A673 (cell line): ENCODE measurements at places on chromosomes 2 and 18. TPM values are rescaled to one million over a fixed set of nuclear protein-coding genes. Genes with fewer than 3 reads are reported as not detected.

GRCh38 chr2:135230150-135230549 lies 178.1 kb downstream of the RAB3GAP1 start:
- no peaks in the 10 kb centered on the region for H3K4me1 ChIP-seq
- no peak for DNase-seq
- H3K27me3 ChIP-seq: no peaks in the 10 kb centered on the region
- H3K4me3 ChIP-seq: no peak overlapping the region

TET3 gene
- total RNA-seq: 26.3 and 28.7 TPM in 2 replicates

DNA sequence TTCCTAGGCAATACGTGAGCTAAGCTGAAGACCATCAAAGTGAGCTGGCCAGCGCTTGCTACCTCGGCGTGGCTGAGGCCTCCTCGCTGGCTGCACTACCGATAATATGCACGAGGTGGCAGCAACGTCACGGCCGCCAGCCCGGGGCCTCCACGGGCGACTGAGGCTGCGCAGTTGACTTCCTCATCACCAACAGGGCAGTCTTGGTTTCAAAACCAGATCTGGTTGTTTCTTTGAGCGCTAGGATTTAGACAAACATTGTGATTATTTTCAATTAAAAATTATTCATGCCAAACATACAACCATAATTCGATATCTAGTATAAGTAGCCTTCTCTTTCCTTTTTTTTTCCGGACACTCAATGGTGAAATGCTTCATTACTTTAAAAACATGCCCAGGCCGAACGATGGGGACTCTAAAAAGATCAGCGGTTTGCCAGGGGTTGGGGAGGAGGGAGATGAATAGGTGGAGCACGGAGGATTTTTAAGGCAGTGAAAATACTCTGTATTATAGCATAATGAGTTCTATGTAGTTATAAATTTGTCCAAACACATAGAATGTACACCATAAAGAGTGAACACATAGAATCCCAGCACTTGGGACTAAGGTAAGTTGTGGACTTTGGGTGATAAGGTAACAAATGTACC lies 52.0 kb downstream of the CYBRD1 start:
- DNase-seq: peak; percentile 83
- H3K4me3 ChIP-seq: no peak overlapping the region
- no peak overlapping the region for H3K27ac ChIP-seq

GYPC gene
- 0.75 TPM in 1 of 2 replicates, not detected in the other for total RNA-seq

PTH2R gene
- total RNA-seq: not detected in 2 replicates

MEP1B gene
- 0.26 TPM in 1 of 2 replicates, not detected in the other for total RNA-seq

DNA sequence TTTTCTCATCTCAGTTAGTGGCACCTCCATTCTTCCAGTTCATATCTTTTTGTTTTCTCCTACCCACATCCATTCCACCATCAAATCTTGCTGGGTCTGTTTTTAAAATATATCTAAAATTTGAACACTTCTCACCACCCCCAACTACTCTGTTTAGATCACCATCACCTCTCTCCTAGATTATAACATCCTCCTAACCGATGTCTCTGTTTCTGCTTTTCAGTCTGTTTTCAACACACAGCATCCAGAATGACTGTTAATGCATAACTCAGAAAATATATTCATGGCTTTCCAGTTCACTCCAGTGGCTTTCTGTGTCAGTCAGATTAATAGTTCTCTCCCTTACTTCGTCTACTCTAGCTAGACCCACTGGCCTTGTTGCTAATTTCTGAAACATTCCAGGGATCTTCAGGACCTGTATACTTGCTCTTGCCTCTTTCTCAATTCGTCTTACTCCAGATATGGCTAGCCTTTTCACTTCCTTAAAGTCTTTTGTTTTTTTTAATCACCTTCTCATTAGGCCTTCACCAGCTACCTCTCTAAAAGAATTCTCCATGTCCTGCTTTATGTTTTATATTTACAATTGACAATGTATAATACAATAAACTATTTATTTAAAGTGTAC lies 105.3 kb downstream of the COMMD1 start:
- no peaks in the 10 kb centered on the region for H3K36me3 ChIP-seq

GRCh38 chr2:178796079-178796677 lies 11.0 kb downstream of the TTN start:
- H3K27me3 ChIP-seq: peaks cover 11% of the 10 kb centered on the region
- no peak overlapping the region for H3K27ac ChIP-seq
- H3K36me3 ChIP-seq: no peaks in the 10 kb centered on the region
- H3K4me1 ChIP-seq: no peaks in the 10 kb centered on the region
- peak; percentile 41 for DNase-seq
- H3K4me3 ChIP-seq: no peak overlapping the region

DNA sequence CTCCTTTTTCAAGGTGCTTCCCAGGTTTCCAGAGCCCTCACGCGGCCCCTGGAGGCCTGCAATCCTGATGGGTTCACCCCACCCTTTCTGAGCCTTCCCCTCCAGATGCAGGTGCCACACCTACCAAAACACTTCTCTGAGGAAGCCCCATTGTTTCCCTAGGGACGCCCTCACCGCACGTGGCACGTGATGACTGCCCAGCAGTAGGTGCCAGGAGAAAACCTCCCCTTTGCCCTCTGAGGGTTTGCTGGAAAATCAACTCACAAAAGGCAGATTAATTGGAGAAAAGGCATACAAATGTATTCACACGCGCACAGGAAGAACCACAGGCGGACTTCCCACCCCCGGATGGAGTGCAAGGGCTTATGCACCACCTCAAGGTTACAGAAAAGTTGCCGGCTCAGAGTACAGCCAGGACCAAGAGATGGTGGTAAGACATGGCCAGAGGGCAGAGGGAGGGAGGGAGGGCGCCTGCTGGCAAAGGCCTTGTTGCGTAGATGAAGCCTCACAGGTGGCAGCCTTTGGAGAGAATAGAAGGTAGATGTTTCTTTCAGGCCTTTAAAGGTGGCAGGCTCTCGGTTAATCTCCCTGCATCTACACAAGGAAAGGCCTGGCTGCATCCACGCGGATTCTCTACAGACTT lies 269.4 kb upstream of the RAB6C start:
- DNase-seq: no peak
- no peak overlapping the region for H3K27ac ChIP-seq
- no peaks in the 10 kb centered on the region for H3K36me3 ChIP-seq
- no peak overlapping the region for H3K4me3 ChIP-seq
- no peaks in the 10 kb centered on the region for H3K27me3 ChIP-seq

DNA sequence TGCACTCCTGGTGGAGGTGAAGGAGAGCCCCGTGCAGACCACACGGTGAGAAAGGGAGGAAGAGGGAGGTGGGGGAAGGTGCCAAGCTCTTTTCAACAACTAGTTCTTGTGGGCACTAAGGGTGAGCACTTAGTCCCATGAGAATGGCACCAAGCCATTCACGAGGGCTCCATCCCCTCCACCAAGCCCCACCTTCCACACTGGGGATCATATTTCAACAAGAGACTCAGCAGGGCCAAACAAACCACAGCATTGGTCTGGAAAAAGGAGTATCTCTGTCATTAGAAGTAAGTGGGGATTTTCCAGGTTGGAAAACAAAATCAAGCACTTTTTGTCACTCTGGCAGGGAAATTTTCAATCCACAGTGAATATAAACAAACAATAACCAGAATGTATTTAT lies 38.4 kb downstream of the ZAP70 start:
- H3K4me1 ChIP-seq: peaks cover 6% of the 10 kb centered on the region

DNA sequence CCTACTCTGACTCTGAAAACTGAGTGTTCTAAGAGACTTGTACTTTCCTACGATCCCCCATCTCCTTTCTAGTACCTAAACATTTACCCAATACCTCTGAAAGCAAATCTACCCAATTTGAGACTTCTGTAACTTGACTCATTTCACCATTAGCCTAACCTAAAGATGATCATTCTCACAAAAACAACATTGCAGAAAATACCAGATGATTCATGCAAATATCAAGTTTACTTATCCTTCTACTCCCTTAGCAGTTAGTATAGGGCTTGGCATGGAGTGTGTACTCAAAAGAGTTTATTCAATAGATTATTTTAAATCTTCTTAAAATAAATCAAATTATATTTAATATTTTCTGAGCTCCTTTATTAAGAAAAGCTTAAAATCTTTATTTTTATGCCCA lies 89.6 kb downstream of the NR4A2 start:
- H3K36me3 ChIP-seq: no peaks in the 10 kb centered on the region
- H3K4me1 ChIP-seq: no peaks in the 10 kb centered on the region
- H3K27ac ChIP-seq: no peak overlapping the region
- H3K27me3 ChIP-seq: no peaks in the 10 kb centered on the region
- H3K4me3 ChIP-seq: no peak overlapping the region

GRCh38 chr2:178193496-178193822 lies 853 bp upstream of the OSBPL6 start:
- H3K36me3 ChIP-seq: no peaks in the 10 kb centered on the region
- no peak for DNase-seq
- H3K4me3 ChIP-seq: peak overlapping the region; percentile 92
- peak overlapping the region; percentile 72 for H3K27ac ChIP-seq
- no peaks in the 10 kb centered on the region for H3K27me3 ChIP-seq

MAT2A gene
- total RNA-seq: 355 and 408 TPM in 2 replicates

CHAC2 gene
- 20.1 and 20.4 TPM in 2 replicates for total RNA-seq

DNA sequence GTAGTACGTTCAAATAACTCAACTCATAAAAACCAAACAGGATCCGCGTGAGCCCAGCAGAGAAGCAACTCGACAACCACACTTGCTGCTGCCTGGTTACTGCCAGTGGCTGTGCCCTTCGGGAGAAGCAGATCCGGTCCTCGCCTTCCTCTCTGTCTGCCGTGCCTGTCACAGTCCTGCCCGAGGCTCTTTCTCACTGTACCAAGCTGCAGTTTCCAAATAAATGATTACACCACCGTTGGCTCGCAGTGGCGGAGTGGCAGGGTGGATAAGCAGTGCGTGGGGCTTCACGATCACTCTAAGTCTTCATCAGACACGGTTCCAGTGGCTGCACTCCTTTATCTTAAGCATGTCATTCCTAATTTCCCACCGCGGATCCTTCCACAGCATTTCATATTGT lies 26.1 kb upstream of the SALL3 start:
- no peak for DNase-seq
- H3K27me3 ChIP-seq: no peaks in the 10 kb centered on the region
- H3K36me3 ChIP-seq: no peaks in the 10 kb centered on the region
- no peaks in the 10 kb centered on the region for H3K4me1 ChIP-seq

DNA sequence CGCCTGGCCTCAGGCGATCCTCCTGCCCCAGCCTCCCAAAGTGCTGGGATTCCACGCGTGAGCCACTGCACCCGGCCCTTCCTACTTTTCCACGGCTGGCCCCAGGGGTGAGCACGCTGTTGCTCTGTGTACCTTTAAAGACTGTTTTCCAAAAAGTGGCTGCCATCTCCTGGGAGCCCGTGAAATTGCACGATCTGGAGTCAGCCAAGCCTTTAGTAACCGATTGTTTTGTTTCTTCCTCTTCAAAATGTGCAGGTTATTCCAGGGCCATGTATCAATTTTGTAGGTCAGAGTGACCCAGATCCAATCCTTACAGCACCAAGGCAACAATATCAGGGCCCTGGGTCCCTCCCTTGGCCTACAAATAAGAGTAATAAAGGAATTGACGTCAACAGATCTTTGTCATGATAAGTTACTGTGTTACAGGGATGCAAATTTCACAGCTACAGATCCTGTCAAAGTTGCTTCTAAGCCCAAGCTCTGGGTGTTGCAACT lies 135.6 kb upstream of the ZNF236 start:
- DNase-seq: peak; percentile 75
- H3K4me1 ChIP-seq: peaks cover 10% of the 10 kb centered on the region
- H3K27ac ChIP-seq: no peak overlapping the region
- no peaks in the 10 kb centered on the region for H3K27me3 ChIP-seq
- no peak overlapping the region for H3K4me3 ChIP-seq

- H3K4me1 ChIP-seq: no peaks in the 10 kb centered on the region
- no peaks in the 10 kb centered on the region for H3K27me3 ChIP-seq
- no peak overlapping the region for H3K4me3 ChIP-seq
- H3K36me3 ChIP-seq: no peaks in the 10 kb centered on the region
- no peak for DNase-seq
Measured at GRCh38 chr2:126536605-126537200, 119.3 kb upstream of the GYPC start.

DHRS9 gene
- not detected in 2 replicates for total RNA-seq

CDH19 gene
- total RNA-seq: not detected in 2 replicates

GRCh38 chr2:31199206-31199605 lies 18.1 kb downstream of the CAPN14 start:
- H3K4me1 ChIP-seq: no peaks in the 10 kb centered on the region
- H3K36me3 ChIP-seq: no peaks in the 10 kb centered on the region
- no peak for DNase-seq
- no peaks in the 10 kb centered on the region for H3K27me3 ChIP-seq

DNA sequence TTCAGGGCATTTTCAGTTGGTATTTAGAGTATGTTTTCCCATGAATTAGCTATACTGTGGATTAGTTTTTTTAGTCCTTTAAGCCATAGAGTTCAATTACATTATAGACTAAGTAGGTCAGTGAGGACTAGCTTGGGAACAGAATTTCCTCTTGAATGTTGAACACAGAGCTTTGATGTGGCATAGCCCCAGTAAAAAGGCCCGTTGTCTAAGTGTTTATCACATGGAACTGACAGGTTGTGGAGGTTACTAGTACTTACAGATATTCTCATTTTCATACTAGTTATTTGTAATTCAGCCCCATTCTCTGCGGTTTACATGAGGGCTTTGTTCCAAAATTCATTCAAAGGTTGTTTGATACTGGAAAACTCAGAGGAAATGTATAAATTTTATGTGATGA lies 6.2 kb downstream of the INSIG2 start:
- H3K4me1 ChIP-seq: no peaks in the 10 kb centered on the region
- no peak for DNase-seq
- no peak overlapping the region for H3K27ac ChIP-seq
- peaks cover 3% of the 10 kb centered on the region for H3K36me3 ChIP-seq
- H3K27me3 ChIP-seq: no peaks in the 10 kb centered on the region

SERPINB8 gene
- 11.3 and 26.4 TPM in 2 replicates for total RNA-seq

- no peak for DNase-seq
- H3K27me3 ChIP-seq: peaks cover 20% of the 10 kb centered on the region
- no peaks in the 10 kb centered on the region for H3K36me3 ChIP-seq
- H3K27ac ChIP-seq: no peak overlapping the region
- no peak overlapping the region for H3K4me3 ChIP-seq
- no peaks in the 10 kb centered on the region for H3K4me1 ChIP-seq
Measured at GRCh38 chr18:78861116-78861515, 118.5 kb upstream of the SALL3 start.

GRCh38 chr2:216908300-216908699 lies 48.4 kb upstream of the TNP1 start:
- no peaks in the 10 kb centered on the region for H3K36me3 ChIP-seq
- H3K27me3 ChIP-seq: no peaks in the 10 kb centered on the region
- DNase-seq: no peak

- H3K36me3 ChIP-seq: no peaks in the 10 kb centered on the region
- no peaks in the 10 kb centered on the region for H3K27me3 ChIP-seq
- no peak overlapping the region for H3K27ac ChIP-seq
- no peaks in the 10 kb centered on the region for H3K4me1 ChIP-seq
- DNase-seq: no peak
- no peak overlapping the region for H3K4me3 ChIP-seq
Measured at GRCh38 chr2:17894005-17894404, 15.5 kb downstream of the KCNS3 start.

DNA sequence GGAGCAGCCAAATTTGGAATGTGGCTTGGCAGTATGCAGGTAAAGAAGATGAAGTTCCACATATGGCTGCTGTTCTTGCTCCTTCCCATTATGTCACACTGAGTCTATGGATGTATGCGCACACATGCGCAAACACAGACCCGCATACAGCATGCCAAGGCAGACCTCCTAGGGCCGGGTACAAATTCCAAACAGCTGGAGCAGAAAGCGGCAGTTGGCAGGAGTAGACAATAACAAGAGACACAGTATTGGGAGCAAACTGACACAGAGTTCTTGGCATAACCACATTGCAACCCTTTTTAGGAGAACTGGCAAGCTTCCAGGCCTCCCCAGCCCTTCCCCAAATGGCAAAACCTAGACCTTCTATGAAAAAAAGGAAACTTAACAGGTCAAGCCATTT lies 268.9 kb downstream of the SP3 start:
- H3K27me3 ChIP-seq: no peaks in the 10 kb centered on the region
- H3K4me1 ChIP-seq: no peaks in the 10 kb centered on the region
- H3K27ac ChIP-seq: no peak overlapping the region

- no peaks in the 10 kb centered on the region for H3K4me1 ChIP-seq
- H3K27ac ChIP-seq: no peak overlapping the region
- no peak for DNase-seq
Measured at GRCh38 chr2:98952966-98953365, 16.9 kb upstream of the CRACDL start.
